Renal pelvis (tissue), 12 donors: ENCODE measurements at places on chromosomes 11 and 22.

DNA sequence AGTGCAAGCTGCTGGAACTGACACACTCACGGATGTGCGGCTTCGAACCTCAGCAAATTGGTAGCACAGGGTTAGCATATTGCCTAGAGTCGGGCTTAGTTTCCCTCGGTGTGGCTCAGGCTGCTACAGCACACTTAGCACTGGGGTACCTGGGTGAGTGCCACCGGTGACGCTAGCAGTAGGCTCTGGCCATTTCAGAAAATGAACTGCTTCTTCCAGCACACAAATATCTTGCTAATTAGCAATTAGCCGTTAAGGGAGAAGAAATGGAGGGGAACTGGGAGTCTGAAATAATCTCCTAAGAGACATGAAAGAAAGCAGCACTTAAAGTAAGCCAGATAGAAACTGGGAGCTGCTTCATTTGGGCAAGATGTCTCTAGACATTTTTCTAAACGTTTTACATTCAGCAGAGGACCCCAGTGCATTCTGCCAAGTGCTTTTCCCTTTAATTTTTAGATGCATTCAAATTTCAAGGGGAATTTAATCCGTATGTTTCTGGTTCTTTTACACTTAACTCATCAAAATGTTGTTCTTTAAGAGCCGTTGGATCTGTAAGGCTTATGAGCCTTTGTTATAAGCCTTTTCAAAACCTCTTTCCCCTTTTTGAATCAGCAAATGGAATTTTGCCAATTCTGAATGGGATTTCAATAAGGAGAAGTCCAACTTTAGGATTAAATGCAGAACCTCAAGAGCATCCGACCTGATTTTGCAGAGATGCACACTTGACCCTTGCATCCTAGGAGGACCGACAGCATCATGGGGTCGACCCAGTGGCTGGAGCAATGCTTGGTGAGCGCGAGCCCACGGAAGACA, 708.1 kb downstream of the NTM start:
- no peak for DNase-seq

- DNase-seq = no peak
Observed at GRCh38 chr11:23569547-23569946, 709.3 kb upstream of the CCDC179 start.

GRCh38 chr22:45204241-45204640, 36.5 kb downstream of the KIAA0930 start:
- no peak for DNase-seq

GRCh38 chr22:43133401-43133800, 9.8 kb downstream of the MCAT start:
- DNase-seq = no peak

DNA sequence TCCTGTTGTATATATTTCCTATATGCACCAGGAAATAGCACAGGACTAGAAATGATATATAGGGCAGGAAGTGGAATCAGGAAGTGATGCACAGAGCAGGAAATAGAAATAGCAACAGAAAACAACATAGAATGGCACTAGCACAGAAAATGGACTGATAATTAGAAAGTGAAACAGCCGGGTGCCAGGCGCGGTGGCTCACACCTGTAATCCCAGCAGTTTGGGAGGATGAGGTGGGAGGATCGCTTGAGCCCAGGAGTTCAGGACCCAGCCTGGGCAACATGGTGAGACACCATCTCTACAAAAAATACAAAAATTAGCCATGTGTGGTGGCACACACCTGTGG, 10.0 kb upstream of the RELT start:
- DNase-seq = no peak

DNA sequence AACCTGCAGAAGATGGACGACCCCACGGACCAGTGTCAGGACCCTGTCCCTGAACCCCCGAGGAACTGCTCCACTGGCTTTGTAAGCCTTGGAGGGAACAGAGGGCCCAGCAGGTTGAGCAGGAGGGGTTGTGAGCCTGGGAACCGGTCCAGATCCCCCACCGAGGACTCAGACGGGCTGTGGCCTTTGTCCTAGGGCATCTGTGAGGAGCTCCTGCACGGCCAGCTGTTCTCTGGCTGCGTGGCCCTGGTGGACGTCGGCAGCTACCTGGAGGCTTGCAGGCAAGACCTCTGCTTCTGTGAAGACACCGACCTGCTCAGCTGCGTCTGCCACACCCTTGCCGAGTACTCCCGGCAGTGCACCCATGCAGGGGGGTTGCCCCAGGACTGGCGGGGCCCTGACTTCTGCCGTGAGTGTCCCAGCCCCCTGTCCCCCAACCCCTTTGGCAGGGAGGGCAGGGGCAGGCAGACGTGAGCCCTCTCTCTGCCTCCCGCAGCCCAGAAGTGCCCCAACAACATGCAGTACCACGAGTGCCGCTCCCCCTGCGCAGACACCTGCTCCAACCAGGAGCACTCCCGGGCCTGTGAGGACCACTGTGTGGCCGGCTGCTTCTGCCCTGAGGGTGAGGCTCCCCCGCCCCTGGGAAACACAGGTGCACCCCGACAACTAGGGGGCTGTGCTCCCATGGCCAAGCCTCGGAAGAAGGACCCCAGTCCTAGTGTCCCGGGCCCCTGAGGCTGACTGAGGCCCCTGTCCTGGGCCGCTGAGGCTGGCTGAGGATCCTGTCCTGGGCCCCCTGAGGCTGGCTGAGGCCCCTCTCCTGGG, 6.4 kb downstream of the MUC5AC start:
- no peak for DNase-seq

- no peak for DNase-seq
Observed at GRCh38 chr11:36312611-36313472, 16.8 kb downstream of the PRR5L start.

DNA sequence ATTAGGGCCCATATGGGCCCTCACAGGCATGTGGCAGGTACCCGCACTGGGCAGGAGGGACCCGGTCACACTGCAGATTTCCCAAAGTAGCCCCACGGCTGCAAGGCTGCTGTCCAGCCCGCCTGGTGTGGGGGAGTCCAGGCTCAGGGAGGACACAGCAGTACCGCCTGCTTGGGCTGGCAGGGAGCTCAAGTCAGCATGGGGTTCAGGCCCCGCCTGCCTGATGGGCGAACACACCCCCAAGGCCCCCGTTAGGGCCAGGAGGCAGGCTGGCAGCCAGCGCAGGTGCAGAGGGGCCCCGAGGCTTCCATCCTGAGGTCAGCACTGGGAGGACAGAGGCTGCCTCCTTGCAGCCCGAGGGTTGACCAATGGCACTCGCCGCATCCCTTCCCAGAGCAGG, 5.5 kb downstream of the ZDHHC8 start:
- no peak for DNase-seq

GRCh38 chr22:47802421-47802820, 1040.0 kb downstream of the TBC1D22A start:
- DNase-seq = no peak

- peak; percentile 58 for DNase-seq
Observed at GRCh38 chr11:128835741-128836430, 31.2 kb downstream of the KCNJ1 start.

- DNase-seq = no peak
Observed at GRCh38 chr11:46345131-46345597, 2.1 kb upstream of the DGKZ start.

- DNase-seq = no peak
Observed at GRCh38 chr11:69499186-69499917, 17.9 kb downstream of the LINC01488 start.

- DNase-seq = no peak
Observed at GRCh38 chr11:5690216-5690615, 626 bp downstream of the TRIM22 start.

GRCh38 chr11:132999031-132999430, 533.3 kb downstream of the OPCML start:
- DNase-seq = no peak

- no peak for DNase-seq
Observed at GRCh38 chr22:37514526-37515051, 4.6 kb downstream of the CARD10 start.

GRCh38 chr11:61833471-61833870, 5.4 kb downstream of the FADS2 start:
- no peak for DNase-seq

- no peak for DNase-seq
Observed at GRCh38 chr11:65556470-65557279, 1.5 kb downstream of the LTBP3 start.

DNA sequence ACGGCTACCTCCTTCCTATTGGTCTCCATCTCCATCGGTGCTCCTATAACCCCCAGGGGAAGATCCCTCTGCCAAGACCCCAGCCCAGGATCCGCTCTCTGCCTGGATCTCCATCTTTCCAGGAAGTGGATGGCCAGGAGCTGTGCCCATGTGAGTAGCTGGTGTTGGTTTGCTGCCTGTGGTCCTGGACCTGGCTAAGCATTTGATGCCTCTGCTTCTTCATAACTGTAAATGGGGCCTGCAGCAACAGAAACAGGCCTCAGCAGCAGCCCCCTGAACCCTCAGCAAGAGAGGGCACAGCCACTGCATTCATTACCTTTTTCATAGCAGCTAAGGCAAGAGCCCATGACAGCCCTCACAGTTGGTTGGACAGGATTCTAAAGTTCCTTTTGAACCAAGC, 26.6 kb upstream of the CSNK2A3 start:
- no peak for DNase-seq

DNA sequence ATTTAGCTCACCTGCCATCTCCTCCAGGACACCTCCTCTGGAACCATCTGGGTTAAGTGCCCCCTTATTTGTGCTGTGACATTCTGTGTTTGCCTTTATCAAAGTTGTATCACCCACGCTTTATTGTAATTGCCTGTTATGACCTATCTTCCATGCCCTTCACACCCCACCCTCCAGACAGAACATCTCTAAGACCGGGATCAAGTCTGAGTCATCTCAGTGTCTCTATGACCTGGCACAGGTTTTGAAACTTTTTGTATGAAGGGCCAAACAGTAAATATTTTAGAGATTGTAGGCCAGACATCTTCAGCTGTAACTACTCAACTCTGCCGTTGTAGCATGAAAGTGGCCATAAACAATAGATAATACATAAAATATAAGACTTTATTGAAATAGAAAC, 161.8 kb downstream of the SPON1 start:
- no peak for DNase-seq

DNA sequence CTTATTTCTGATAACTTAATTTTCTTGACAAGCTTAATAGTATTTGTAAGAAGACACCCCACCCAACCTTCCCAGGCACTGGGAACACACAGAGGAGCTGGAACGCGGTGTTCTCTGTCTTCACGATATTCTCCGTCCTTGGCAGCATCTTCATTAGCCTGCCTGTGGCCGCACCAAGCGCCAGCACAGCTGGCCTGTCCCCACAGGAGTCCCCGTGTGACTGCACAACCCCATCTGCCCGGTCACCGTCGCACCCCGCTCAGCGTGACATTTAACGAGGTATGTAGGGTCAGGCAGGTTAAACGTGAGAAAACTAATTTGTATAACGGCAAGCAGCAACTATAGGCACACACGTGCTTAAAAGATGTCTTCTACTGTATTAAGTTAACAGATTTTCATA, 293.3 kb downstream of the BRD1 start:
- DNase-seq = no peak

GRCh38 chr11:34226210-34226609, 120.8 kb downstream of the NAT10 start:
- no peak for DNase-seq

GRCh38 chr11:115244296-115244695, 259.9 kb downstream of the CADM1 start:
- DNase-seq = no peak

- no peak for DNase-seq
Observed at GRCh38 chr11:69642549-69642912, 1.6 kb downstream of the CCND1 start.

GRCh38 chr11:40403321-40403720, 1056.1 kb downstream of the LRRC4C start:
- no peak for DNase-seq

DNA sequence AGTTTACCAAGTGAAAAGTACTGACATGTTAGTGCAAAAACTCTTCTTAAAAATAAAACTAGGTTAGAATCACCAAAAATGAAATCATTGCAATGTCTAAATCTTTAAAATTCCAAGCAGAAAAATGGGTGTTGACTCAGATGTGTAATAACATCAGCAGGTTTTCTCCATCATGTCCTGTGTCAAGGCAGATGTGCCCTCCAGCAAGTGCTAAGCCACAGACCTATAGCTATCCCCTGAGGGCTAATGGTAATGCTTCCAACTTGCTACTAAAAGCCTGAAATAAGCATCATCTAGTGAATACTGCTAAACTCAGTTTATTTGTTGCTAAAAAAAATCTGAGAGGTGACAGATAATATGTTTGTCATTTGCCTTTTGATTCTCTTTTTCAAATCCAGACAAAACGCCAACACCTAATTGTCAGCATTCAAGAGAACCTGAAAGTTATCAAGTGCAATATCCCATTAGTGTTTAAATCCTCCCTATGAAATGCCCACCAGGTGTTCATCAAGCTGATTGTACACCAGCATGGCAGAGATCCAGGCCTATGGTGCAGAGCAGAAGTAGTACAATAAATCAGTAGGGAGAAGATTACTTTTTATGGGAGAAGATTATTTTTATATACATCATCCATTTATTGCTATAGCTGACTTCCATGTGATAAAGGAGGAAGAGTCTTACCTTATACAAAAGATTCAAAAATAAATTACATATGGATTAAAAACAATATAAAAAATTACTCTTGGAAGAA, 55.1 kb upstream of the SYT9 start:
- no peak for DNase-seq

DNA sequence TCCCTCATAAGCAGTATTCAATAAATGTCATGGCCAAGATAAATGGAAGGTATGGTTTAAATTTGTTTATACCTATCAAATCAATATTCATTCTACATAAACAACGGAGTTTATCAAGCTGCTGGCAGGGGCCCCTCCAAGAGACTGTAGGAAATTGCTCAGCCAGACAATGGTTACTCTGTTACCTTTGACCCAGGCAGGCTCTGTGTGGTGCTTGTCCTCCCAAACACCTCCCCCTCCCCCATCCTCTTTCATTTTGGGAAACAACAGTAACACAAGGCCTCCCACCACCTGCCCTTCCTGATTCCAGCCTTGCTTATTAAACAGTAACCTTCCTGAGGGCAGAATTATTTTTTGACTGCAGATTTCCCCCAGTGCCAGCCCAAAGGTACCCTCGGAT, 10.5 kb upstream of the ZBTB16 start:
- DNase-seq = no peak

GRCh38 chr11:131884461-131885073, 514.2 kb downstream of the NTM start:
- no peak for DNase-seq

GRCh38 chr11:6237761-6238302, 1.1 kb upstream of the CNGA4 start:
- no peak for DNase-seq

DNA sequence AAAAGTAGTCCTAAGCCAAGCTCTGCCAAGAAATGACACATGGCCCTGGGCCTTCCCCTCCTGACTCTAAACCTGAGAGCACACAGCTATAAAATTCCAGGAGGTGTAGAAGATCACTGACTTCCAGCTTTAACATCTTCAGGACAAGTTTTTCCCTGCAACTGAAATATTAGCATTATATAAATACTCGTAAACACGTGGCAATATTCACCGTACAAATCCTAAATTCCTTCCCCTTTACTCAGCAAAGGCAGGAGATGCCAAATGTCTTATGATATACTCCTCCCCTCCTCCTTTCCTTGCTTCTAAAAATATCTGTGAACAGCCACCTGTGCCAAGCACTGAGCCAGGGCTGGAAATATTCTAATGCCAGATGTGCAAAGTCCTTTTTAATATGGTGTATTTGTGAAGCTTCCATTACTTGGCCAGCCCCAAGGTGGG, 194.0 kb downstream of the LARGE1 start:
- DNase-seq = no peak

GRCh38 chr11:36402568-36403170, 106.6 kb downstream of the PRR5L start:
- DNase-seq = no peak

- DNase-seq = no peak
Observed at GRCh38 chr11:10551845-10552352, 10.9 kb upstream of the RNF141 start.

- DNase-seq = no peak
Observed at GRCh38 chr22:48357196-48357595, 1470.5 kb downstream of the BRD1 start.

GRCh38 chr11:7060868-7061267, 27.9 kb upstream of the RBMXL2 start:
- no peak for DNase-seq
